ENCODE measurements at places on chromosomes 13 and 19. TPM values are rescaled to one million over a fixed set of nuclear protein-coding genes. Genes with fewer than 3 reads are reported as not detected.

GRCh38 chr13:108781312-108781711 lies 151.9 kb downstream of the MYO16 start:
- no peaks in the 10 kb centered on the region for H3K4me1 ChIP-seq
- no peak overlapping the region for H3K4me3 ChIP-seq
- H3K27me3 ChIP-seq = no peaks in the 10 kb centered on the region
- no peaks in the 10 kb centered on the region for H3K36me3 ChIP-seq
- H3K27ac ChIP-seq = no peak overlapping the region

DNA sequence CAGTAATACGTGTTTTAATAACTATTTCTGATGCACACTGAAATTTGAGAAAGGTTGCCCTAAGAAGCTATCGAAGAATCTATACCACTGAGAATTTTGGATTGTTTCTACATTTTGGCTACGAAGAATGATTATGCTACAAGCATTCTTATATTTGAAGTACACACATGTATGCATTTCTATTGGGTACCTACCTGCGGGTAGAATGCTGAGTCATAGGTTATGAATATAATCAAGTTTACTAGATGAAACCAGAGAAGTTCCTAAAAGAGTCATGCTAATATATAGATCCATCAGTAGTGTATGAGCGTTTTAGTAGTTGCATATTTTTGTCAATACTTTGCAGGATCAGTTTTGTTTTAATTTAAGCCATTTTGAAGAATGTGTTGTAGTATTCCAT lies 62.0 kb upstream of the PCDH20 start:
- H3K36me3 ChIP-seq = no peaks in the 10 kb centered on the region
- H3K27ac ChIP-seq = no peak overlapping the region
- no peaks in the 10 kb centered on the region for H3K4me1 ChIP-seq
- DNase-seq = no peak

The APLP1 gene
- 74.6 TPM for total RNA-seq

DNA sequence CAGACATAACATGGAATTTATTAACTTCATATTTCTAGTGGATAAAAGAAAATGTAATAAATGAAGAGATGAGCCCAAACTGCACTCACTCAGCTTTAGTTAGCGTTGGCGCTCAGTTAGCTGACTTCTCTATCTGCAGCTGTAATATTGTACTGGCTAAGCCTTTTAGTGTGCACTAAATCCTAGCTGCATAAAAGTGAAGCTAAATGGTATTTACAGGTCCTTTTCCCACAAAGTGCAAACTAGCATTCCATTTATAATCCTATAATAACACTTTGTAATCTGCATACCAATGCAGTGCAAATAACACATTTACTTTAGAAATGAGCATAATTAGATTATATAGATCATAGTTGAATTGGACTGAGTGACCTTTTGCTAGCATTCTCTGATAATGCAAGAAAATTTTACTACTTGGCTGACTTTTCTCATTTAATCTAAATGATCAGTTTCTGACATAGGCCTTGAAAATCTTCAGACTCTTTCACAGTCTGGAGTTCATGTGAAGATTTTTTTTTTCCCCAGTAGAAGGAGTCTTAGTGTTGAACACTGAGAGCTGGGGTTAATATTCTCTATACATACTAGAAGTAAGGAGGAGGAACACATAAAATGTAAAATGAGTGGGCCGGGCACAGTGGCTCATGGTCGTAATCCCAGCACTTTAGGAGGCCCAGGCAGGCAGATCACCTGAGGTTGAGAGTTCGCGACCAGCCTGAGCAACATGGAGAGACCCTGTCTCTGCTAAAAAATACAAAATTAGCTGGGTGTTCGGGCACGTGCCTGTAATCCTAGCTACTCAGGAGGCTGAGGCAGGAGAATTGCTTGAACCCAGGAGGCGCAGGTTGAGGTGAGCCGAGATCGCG lies 1426.4 kb downstream of the PCDH9 start:
- H3K4me3 ChIP-seq = no peak overlapping the region
- DNase-seq = no peak
- no peaks in the 10 kb centered on the region for H3K36me3 ChIP-seq

DNA sequence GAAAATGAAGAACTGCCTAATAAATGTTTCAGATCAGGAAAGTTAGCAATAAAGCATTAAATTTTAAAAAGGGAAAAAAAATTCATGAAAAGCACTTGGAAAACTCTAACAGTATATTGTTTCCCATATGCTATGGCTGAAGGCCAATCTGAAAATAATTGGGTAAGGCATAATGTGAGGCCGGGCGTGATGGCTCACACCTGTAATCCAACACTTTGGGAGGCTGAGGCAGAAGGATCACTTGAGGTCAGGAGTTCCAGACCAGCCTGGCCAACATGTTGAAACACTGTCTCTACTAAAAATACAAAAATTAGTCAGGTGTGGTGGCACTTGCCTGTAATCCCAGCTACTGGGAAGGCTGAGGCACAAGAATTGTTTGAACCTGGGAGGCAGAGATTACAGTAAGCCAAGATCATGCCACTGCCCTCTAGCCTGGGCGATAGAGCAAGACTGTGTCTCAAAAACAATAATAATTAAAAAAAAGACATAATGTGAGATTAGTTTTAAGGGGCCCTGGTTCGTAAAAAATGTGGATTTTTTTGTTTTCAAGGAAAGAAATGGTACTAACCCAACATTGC lies 15.2 kb downstream of the INTS6 start:
- H3K27ac ChIP-seq = no peak overlapping the region
- DNase-seq = no peak
- no peaks in the 10 kb centered on the region for H3K27me3 ChIP-seq
- H3K4me3 ChIP-seq = no peak overlapping the region
- peaks cover 7% of the 10 kb centered on the region for H3K36me3 ChIP-seq

- no peak for DNase-seq
- H3K27ac ChIP-seq = no peak overlapping the region
- H3K27me3 ChIP-seq = no peaks in the 10 kb centered on the region
- no peaks in the 10 kb centered on the region for H3K36me3 ChIP-seq
These were observed 177.1 kb upstream of the RFC3 start for GRCh38 chr13:33640832-33641231.

The GFY gene
- total RNA-seq = not detected

DNA sequence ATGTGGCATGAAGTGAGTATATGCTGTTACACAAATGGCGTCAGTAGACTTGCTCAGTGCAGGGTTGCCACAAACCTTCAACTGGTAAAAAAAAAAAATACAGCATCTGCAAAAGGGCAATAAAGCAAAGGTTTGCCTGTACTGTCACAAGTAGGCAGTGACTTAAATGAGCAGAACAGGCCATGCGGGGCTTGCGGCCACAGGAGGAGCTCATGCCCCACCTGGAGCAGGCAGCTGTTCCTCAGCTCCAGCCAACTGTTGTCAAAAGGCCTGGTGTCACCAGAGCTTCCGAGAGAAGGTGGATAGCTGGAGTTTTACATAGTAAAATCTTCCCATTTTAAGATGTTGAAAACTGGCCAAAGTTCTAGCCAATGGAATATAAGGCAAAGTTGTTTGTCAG lies 7.7 kb downstream of the ATP7B start:
- no peak overlapping the region for H3K4me3 ChIP-seq
- H3K4me1 ChIP-seq = peaks cover 19% of the 10 kb centered on the region
- DNase-seq = no peak
- no peak overlapping the region for H3K27ac ChIP-seq
- H3K36me3 ChIP-seq = no peaks in the 10 kb centered on the region

The KIRREL2 gene
- 5.0 TPM for total RNA-seq

DNA sequence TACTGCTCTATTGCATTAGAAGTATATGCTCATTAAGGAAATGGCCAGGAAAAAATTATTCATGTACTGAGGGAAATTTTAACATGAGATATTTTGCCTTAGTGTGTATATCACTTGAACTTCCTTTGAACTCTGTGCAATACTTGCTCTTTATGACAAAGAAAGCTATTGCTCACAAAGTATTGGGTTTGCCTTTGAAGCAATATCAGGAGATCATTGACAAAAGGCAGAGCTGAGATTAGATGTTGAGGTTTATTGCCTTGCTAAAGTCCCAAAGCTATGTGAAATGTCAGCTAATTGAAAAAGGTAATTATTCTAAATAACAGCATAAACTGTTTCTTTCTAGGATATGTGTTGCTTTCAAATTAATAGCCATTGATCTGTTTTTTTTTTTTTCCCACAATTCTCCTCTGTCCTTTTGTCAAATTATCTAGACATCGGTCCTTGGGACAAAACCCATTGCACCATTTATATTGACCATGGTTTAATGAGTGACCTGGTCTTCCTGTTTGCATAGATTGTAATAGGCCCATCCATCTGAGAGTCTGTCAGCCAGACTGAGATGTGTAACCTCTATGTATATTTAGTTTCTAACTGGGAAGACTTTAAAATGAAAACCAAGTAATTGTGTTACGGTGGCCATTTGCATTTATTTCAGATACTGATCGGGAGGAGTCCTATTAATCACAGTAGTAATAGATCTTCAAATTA lies 752.7 kb upstream of the GPC6 start:
- H3K4me1 ChIP-seq = no peaks in the 10 kb centered on the region
- H3K27ac ChIP-seq = no peak overlapping the region
- H3K4me3 ChIP-seq = no peak overlapping the region
- no peak for DNase-seq
- H3K27me3 ChIP-seq = no peaks in the 10 kb centered on the region
- no peaks in the 10 kb centered on the region for H3K36me3 ChIP-seq

DNA sequence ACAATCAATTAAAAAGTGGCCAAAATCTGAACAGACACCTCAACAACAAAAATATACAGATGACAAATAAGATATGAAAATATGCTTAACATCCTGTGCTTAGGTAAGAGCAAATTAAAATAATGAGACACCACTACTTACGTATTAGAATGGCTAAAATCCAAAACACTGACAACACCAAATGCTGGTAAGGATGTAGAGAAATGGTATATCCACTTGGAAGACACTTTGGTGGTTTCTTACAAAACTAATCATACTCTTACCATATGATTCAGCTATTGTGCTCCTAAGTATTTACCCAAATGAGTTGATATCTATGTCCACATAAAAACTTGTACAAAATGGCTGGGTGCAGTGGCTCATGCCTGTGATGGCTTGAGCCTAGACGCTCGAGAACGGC lies 51.7 kb upstream of the ZNF599 start:
- no peaks in the 10 kb centered on the region for H3K36me3 ChIP-seq
- no peak overlapping the region for H3K27ac ChIP-seq
- no peaks in the 10 kb centered on the region for H3K4me1 ChIP-seq
- DNase-seq = no peak

The PET100 gene
- 109 TPM for total RNA-seq
